Mesothelial cell of epicardium (in vitro differentiated cells): ENCODE measurements at places on chromosomes 7 and 10.

DNA sequence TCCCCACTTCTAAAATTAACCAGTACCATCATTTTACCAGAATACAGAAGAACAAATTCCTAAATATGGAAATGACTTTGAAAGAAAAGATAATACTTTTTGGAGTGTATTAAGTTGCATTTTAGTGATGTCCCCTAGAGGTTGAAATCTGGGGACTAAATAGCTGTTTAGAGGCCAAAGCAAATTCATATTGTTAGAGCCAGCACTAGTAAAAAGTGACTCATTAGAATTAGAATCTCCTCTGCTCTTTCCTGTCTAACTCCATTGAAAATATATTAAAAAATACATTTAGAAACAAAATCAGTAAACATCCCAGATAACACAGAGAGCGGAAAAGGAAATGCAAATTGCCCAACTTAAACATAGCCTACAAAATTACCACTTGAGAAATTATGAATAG, 1189.6 kb upstream of the C7orf33 start:
- no peak for DNase-seq

DNA sequence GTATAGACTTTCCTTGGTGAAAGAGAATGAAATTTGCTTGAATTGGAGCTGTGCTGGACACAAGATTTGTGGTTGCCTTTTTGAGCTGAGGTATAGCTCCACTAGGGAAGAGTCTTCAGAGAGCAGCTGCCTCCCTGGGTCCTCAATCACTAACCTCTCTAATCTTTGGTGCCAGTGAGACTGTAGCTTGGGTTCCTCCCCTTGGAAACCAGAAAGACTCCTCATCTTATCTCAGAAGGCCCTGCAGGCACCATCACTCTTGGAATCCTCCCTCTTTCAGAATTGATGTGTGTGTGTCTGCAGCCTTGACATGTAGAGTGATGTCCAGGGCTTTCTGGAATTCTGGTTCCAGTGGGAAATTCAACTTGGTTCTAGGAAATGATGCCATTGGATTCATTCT, 426.5 kb downstream of the RPS24 start:
- DNase-seq: no peak

GRCh38 chr10:118259288-118259906, 82.7 kb downstream of the FAM204A start:
- peak; percentile 53 for DNase-seq

DNA sequence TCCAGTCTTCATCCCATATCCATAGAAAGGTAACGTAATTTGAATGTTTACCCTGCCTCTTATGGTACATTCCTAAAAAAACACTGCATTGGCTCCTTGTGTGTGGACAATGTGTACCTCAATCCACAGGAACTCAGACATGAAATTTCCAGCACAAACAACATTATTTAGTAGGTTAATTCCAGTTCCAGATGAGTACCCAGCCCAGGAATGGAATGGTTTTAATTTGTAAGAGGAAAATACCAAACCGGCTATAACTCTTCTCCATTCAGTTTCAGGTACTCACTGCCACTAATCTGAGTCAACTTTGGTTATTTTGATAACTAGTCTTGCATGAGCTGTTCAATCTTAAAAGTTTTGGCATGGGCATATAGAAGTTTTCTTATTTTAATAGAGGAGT, 39.0 kb downstream of the TFPI2 start:
- no peak for DNase-seq

GRCh38 chr7:126698446-126698845, 554.3 kb downstream of the GRM8 start:
- no peak for DNase-seq

- no peak for DNase-seq
These were observed 245.2 kb downstream of the DOCK4 start for GRCh38 chr7:111960984-111961383.

DNA sequence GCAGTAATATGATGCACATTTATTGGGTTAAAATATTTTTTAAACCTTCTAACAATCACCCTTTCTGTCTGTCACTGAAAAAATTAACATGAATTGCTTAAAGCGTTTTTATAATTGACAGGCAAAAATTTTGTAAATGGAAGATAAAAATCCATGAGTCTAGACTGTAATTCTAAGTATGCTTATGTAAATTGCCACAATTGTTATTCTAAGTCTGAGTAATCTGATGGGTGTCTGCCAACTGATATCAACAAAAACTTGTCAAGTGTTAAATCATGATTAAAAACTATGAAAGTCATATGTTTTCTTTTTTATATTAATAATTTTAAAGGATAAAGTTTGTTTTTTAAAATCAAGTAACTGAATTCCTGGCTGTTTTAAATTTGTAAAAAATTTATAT, 208.2 kb downstream of the CDK14 start:
- DNase-seq: no peak

- DNase-seq: no peak
These were observed 289.9 kb upstream of the SP8 start for GRCh38 chr7:21076574-21076973.

DNA sequence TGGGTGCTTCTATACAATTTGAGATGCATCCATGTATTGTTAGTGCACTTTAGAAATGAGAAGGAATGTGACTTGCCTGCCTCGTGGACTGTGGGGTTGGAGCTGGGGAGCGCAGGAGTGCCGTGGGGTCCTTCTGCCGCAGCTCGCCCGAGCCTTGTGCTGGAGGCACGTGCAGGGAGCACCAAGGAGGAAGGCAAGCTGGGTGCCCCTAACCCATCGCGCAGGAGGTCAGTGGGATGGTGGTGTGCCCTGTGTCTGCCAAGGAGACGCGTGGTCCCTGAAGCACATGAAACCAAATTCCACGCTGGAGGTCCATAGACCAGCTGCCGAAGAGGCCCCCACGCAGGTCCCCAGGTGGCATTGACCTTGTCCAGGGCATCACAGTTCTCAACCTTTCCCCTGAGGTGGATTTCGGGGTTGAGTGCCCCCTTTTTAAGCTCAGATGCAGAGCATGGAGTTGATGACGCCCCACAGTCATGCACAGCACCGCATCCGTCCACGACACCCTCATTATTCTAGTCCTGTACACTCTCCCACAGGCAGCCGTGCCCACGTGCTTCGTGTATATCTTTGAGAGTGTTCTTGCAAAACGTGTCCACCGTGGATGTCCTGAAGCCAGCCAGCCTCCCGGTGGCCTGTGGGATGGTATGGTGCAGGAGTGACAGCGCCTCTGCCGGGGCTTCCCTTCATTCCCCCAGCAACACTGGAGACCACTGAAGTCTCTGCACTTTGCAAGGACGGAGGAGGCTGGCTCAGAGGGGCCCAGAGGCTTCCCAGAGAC, 35.5 kb downstream of the FKBP6 start:
- no peak for DNase-seq

- no peak for DNase-seq
These were observed 102.0 kb upstream of the GLI3 start for GRCh38 chr7:42338916-42339540.

GRCh38 chr7:22823142-22823497, 471 bp upstream of the TOMM7 start:
- DNase-seq: no peak

GRCh38 chr10:73065441-73065840, 31.2 kb downstream of the P4HA1 start:
- DNase-seq: no peak

- DNase-seq: no peak
These were observed 23.6 kb downstream of the DAGLB start for GRCh38 chr7:6423942-6424701.

DNA sequence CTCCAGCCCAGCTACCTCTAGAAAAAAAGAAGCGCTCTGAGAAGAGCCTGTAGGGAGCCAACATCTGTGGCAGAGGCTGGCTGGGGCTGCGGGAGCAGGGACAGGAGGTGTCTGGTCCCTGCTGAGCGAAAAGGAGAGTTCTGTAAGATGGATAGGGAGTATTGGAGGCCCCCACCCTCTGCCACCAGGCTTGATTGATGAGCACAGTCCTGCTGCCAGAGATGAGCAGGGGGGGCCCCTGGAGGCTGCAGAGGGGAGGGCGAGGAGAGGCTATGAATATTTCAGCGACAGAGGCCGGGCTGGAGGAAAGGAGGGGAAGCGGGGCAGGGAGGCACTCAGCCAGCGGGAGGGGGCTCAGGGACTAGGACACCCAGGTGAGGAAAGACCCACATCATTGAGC, 44.5 kb upstream of the HSPB1 start:
- DNase-seq: no peak

- no peak for DNase-seq
These were observed 315.7 kb downstream of the EXOC4 start for GRCh38 chr7:133568544-133568943.

GRCh38 chr7:111788286-111789047, 226.2 kb upstream of the IMMP2L start:
- no peak for DNase-seq

DNA sequence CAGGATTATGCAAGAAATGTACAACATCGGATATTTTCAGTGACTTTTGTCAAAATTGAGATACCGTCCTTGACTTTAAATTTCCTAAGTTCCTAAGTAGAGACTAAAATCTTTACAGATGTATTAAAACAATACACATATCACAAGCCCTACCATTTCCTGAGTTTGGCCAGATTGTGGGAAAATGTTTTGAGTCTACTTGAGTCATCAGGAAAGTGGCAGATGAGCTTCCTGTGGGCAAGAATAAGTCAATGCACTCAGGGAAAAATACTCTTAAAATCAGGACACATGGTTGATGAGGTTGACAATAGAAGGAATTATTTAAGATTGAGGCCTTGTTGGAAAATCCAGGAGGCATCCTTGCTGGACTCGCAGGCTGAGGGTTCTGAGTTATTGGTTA, 162.5 kb downstream of the SNX10 start:
- DNase-seq: no peak

GRCh38 chr7:13069841-13070240, 382.4 kb downstream of the ARL4A start:
- no peak for DNase-seq

GRCh38 chr7:108211382-108212201, 81.4 kb upstream of the LAMB4 start:
- DNase-seq: no peak

DNA sequence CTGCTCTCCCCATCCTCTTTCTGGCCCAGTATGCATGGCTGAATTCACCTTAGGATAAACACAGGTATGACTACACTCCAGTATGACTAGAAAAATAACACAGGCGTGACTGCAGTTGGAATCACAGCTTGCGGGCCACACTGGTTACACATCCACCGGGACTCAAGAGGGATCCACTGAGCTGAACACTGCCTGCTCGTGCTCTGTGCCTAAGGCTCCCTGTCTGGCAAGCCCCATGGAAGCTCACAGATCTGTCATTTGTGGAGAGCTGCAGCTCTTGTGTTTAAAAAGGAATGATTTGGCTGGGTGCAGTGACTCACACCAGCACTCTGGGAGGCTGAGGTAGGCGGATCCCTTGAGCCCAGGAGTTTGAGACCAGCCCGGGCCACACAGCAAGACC, 26.8 kb downstream of the VOPP1 start:
- no peak for DNase-seq

GRCh38 chr7:28587211-28587610, 174.9 kb downstream of the CREB5 start:
- no peak for DNase-seq

DNA sequence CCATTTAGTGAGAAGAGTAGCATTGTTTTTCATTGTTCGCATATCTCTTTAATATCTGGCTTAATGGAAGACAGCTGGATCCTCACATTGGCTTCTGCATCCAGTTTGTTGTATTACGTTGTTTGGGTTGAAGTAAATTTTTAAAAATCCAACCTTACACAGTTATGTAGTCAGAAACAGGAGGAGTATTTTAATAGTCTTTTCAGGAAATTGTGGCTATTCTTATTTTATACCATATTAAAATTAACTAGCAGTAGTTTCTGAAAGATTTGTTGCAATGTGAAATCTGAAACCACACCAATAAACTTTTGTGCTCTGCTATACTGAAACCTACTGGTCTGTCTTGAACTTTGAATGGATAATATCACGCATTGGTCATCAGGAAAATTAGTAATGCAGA, 27.9 kb downstream of the MYPN start:
- no peak for DNase-seq

DNA sequence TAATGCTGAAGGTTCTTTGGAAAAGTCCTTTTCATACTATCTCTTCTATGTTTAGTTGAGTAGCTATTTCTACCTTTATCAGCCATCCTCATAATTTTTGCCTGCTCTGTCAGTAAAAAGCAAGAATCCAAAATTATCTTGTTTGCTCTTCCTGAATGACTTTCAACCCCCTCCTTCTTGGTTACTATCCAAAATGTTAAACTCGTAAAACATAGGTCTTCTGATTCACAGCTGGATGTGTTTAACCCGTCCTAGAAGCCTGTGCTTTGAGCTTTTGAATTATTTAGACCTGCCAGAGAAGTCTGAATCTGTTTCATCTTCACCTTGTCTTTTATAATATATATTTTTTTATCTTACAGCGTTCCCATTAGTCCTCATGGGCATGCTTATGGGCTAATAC, 136.4 kb upstream of the MDFIC start:
- no peak for DNase-seq
